AG09309 (cell line): ENCODE measurements at places on chromosomes 4 and X.

DNA sequence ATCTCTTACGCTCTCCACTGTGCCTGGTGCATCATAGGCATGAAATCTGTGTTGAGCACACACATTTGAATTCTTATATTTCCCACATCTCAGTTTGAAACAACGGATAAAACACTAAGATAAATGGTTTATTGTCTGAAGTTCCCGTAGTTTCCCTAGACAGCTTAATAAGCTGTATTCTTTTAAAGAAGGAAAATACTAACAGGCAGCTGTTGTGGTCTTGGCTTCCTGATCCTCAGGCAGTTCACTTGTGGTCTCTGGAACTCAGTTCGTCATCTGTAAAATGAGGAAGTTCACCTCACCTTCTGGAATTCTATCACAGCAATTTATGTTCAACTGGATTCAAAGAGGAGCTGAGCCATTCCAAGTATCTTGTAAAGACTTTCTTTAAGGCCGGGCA is 1805.6 kb upstream of the TENM3 start:
- DNase-seq, result no peak

DNA sequence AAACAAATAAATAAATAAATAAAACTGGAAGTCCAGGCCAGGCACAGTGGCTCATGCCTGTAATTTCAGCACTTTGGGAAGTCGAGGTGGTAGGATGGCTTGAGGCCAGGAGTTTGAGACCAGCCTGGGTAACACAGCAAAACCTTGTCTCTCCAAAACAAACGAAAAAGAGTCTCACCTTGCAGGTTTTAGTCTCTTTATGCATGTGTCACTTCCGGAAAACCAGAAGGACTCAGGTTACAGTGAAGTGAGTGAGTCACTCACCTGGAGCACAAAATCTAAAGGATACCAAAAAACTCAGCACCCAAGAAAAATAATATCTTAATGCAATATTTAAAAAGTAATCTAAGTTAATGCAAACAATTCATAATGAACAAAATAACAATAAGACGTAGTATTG is 20.1 kb upstream of the SLC34A2 start:
- DNase-seq, result no peak

- DNase-seq, result no peak
Observed at GRCh38 chr4:140156529-140157171, 2.7 kb upstream of the MAML3 start.

GRCh38 chrX:10992110-10992509 is 119.0 kb upstream of the HCCS start:
- DNase-seq, result no peak
